Stimulated activated CD8-positive, alpha-beta memory T cell treated with anti-CD3 and anti-CD28 coated beads, Interleukin-15, amount 100 ng/mL, for 24 hours (primary cell): ENCODE measurements at places on chromosomes 7 and 10.

DNA sequence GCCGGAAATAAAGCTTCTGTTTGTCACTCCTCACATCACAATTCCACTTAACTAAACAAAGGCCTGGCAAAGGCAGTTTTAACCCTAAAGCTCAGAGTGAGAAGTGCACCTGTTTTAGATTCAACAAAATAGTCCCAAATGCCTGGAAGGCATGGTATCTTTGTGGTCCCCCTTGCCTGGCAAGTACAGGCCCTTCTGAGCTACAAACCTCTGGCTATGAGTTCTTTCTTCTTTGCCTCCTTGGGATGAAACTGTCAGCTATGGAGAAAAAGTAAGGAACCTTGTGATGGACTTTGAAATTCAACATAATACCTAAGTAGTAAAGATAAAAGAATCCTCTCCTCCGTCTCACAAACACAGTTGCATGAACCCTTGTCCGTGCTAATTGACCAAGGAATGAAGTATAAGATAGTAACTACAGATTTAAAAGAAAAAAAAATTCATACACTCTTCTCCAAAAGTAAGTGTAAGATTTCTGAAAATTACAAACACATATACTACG, 244.5 kb upstream of the ETV1 start:
- DNase-seq, result no peak

- DNase-seq, result no peak
Measured at GRCh38 chr7:8783229-8783628, 349.8 kb downstream of the NXPH1 start.

GRCh38 chr10:47039562-47039913, 128.3 kb downstream of the PTPN20 start:
- no peak for DNase-seq

- DNase-seq, result no peak
Measured at GRCh38 chr7:99078416-99078815, 65.5 kb downstream of the SMURF1 start.

DNA sequence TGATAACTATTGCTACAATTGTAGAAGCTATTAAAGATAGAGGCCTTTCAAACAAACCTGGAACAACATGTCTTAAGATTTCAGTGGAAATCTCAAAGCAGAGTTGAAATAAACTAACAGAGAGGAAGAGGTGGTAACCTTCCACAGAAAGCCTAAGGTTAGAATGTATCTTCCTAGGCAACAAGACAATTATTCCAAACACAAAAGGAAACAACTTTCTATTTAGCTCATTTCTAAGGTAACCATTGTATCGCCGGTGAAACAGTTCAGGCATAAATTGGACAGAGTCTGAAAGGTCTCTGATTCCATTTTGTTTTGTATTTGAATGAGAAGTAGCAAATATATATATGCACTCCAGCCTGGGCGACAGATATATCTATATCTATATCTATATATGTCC, 30.7 kb upstream of the HYCC1 start:
- DNase-seq, result no peak

DNA sequence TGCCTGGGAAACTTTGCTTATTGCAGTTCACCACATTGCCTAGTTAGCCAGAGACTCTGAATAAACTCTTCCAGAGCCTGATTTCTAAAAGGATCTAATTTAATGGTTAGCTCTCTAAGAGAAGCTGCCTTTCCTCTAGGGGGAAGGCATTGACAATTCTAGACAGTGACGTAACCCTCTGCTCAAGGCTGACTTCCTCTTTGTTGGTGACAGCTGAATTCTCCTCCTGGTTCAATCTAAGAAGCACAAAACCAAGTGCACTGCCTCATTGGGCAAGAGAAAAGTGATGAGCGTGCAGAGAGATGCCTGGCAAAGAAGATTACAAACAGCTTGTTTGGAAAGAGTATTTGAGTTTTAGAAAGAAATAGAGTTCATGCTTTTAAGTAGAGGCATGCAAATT, 102.7 kb downstream of the MACC1 start:
- no peak for DNase-seq

DNA sequence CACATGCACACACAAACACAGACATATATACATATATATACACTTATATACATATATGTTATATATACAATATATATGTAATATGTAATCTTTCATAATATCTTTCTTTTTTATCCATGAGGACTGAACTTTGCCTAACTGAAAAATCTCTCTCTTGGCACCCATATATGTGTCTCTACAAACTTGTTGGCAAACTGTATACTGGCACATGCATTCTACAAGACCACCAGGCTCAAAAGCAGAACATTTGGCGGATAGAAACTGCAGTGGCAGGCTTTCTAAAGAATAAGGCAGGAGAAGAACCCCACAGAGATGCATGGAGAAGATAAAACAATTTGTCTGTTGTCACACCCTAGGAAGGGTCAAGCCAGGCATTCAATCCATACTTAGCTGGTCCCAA, 165.3 kb downstream of the NRG3 start:
- no peak for DNase-seq

DNA sequence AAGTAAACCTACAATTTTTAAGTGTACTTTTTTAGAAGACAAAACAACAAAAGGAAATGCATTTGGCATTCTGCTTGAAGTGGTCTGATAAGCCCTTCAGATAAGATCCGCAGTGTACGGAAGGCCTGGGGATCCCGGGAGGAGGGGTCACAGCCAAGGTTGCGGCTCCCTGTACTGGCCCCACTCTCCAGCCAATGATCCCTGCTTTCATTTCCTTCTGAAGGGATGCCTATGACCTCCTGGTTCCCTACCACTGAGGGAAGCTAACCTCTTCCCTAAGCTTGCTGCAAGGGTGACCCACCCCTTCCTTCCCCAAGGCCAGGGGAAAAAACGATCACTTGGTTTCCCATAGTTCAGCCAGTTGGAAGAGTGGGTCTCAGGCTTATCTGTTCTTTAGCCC, 5.3 kb downstream of the DENND2A start:
- DNase-seq, result no peak
